ENCODE measurements at places on chromosomes 3 and 15.

GRCh38 chr3:20352546-20353179 is 166.7 kb upstream of the SGO1 start:
- no peak for DNase-seq

DNA sequence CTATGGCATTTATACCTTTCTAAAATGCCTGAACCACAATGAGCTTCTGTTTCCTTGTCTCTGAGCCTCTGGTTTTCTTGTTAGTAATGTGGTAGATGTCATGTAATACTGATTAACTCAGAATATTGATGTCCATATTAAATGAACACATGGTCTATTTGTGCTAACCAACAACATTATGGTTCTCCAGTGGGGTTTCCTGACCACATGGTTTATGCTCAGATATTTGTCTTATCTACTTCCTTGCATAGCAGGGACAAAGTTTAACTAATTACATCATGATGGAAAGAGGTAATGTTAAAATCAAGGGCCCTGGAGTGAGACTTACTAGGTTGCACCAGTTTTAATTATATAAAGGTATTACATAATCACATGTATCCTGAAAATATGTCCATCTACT is 62.6 kb upstream of the SCN10A start:
- no peak for DNase-seq

DNA sequence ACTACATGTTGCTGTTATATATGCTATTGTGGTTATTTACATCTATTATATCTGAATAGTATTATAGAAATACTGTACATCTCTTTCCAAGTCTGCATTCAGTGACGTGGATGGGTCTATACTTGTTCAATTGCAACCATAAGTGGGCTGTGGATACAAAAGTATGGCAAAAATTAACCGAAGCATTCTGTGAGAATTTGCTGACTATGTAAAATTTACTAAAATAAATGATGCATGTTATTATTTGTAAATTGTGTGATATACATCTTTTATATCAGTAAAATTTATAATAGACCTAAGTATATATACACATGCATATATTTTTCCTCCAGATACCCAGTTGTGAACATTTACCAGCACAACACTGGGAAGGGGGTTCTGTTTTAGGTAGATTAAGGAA is 215.1 kb downstream of the NECTIN3 start:
- DNase-seq = no peak

DNA sequence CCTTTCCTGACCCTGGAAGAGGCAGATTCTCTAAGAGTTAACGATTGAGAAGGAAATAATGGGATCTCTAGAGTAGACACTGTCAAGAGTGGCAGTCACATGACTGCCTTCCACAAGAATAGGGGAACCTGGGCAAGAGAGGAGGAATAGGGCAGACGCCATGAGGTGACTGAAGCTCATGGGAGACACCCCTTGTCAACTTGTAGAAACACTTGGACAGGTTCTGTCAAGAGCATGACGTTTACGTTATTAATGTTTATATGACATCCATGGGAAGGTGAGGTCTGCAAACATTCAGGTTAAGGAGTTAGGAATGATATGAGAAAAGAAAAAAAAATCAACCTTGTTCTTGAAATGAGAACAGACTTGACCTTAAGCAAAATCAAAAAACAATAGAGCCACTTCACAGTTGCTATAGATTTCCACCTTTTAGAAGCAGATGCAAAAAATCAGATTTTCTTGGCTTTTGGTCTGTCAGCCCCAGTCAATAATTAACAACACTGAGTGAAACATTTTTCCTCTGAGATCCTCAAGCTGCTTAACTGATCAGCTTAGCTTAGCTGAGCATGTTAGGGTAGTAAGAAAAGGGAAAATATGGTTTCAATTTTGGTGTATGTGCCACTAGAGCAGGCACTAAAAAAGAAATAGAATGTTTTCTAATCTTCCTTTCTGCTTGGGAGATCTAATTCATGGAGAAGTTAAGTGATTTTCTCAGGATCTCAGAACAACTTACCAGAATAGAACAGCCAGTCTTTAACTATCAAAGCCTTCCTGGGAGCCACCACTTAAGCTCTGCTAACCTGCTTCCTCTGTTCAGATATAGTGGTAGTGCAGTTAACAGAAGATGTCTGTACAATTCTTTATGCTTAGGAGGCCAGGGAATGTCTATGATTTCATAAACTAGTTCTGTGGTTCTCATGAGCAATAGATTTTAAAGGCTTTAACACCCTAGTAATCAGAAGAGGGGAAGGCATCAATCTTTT is 116.9 kb downstream of the B3GALNT1 start:
- DNase-seq = no peak

DNA sequence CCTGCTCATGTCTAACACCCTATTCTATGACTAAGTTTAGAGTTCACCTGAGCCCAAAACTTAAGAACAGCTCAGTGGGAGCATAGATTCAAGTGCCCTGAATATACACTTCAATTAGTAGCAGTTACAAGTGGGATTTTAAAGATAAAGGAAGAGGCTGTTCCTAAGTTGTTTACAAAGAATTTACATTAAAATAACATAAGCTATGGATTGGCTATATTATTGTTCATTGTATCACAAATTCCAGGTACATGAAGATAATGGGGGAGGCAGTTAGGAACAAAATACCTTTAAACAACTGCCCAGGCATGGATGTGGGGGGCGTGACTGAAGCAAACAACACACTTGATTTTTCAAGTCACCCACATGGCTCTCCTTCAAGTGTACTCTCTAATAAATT is 52.7 kb downstream of the ROPN1B start:
- DNase-seq = no peak

- no peak for DNase-seq
Observed at GRCh38 chr3:134255404-134255803, 4.7 kb upstream of the RYK start.
